Inflammatory macrophage treated with lipopolysaccharide for 4 hours (primary cell): ENCODE measurements at places on chromosomes 3 and 15.

GRCh38 chr15:26294059-26294689 is 431.0 kb upstream of the ATP10A start:
- DNase-seq, result no peak

DNA sequence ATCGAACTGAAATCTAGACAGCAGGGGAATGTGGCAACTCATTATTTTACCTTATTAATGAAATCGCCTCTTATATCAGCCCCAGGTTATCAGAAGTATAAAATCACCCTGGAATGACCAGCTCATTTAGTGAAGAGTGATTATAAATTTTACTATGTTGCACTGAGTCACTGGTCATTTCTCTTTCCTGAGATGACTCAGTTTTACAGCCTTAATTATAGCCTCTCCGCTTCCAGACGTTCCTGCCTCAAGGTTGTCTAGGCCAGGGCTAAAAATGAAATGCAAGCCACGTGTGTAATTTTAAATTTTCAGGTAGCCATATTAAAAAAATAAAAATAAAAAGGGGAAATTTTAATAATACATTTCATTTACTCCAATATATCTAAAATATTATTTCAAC is 33.3 kb downstream of the DET1 start:
- DNase-seq, result no peak

GRCh38 chr15:73802431-73803041 is 49.4 kb upstream of the INSYN1 start:
- DNase-seq, result no peak

GRCh38 chr3:126536126-126536525 is 12.2 kb downstream of the CHST13 start:
- DNase-seq, result no peak

DNA sequence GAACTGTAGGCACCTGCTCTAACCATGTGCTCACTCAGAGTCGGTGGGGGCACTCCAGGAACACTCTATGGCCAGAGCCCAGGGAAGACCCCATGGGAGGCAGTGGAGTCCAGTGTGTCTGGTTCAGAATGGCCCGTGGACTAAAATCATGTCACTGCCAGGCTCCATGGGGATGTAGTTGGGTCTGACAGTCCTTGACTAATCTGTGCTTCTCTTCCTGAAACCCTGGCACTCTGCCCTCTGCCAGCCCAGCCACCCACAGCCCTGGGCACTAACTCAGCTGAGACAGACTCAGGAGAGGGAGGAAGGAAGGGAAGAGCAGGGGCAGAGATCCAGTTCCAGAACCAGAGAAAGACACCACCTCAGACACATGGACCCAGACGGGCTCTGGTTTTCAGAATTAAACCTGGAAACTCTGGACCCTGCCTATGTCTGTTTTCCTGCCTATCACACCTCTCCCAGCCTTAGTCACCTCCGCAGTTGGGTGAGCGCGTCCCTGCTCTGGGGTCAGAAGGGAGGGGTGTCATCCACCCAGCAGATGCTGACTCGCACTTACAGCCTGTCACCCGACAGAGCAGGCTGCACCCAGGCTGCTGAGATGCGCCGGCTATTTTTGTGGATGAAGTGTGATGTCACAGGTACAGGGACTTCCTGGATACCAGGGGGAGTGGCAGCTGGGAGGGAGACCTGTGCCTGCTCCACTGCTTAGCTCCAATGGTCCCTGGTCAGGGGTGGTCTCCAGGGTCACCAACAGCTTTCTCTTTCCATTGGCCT is 56.8 kb upstream of the INSYN1 start:
- no peak for DNase-seq

DNA sequence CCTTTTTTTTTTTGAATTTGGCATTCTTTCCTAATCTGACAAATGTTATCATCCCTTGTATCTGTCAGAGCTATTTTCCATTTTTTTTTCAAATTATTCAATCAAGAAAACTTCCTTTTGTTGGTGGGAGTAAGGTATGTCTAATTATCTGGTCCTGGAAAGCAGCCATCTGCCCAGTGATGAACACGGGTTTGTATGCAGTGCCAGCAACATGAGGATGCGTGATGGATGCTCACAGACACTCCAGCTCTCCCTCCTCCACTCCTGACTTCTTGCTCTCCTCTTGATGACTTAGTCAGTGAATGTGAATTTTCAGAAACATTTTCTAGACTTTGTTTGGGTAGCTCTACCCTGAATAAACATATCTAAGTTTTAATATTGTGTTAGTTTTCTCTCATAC is 79.2 kb downstream of the IL1RAP start:
- DNase-seq, result no peak

DNA sequence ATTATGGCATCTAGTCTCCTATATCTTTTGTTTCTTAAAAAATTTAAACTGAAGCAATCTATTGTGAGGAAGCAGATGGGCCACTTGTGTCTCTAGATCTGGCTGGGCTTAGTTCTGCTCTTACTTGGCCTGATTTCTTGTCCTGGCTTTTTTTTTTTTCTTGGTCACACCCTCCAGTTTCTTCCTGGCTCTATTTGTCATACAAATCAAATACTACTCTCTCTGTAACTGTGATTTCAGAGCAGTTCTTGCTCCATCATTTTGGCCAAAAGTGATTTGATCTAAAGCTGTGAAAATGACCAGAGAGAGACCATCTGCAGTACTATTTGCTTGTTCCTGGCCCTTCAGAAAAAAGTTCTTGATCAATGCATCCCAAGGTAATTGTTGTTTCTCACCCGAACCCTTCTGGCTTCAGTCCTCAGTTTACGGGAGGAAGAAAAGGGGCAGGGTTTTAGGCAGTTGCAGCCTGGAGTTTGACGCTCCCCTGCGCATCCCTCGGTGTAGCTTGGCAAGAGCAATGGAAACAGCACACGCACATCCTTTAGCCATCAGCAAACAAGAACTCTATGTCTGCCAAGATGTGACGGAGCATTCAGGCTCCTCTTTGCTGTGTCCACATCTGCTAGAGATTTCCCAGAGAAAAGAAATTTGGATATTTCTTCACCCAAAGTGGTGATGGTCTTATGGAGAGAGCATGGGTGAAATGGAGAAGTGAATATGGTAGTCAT is 31.6 kb downstream of the CHST2 start:
- DNase-seq, result peak; percentile 40
